ENCODE measurements at places on chromosomes 7 and 10.

DNA sequence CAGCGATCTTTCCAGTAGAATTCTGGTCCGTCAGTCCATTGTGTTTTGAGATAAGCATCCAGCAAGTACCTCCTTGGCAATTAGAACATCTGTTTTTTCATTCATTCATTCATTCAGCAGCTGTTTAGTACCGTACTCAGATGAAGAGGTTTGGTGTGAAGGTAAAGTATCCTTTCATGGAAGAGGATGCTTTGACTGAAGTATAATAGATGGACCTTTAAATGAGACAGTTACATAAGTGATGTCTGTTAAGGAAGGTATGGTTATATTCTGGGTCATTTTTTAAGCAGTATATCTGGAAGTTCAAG, 1.2 kb downstream of the MAPK8 start:
- DNase-seq = no peak

DNA sequence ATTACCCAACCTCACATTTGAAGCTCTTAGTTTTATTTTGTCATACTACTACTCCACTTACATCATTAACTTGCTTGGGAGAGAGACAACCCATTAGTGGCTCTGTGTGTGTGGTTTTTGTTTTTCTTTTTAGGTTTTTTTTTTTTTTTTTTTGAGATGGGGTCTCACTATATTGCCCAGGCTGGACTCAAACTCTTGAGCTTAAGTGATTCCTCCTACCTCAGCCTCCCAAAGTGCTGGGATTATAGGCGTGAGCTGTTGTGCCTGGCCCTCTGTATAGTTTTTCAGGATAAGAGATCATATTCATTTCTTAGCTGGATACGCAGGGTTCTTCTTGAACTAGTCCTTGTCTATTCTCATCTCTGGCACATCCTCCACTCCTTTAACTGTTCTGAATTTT, 41.1 kb downstream of the KMT2E start:
- DNase-seq = no peak

DNA sequence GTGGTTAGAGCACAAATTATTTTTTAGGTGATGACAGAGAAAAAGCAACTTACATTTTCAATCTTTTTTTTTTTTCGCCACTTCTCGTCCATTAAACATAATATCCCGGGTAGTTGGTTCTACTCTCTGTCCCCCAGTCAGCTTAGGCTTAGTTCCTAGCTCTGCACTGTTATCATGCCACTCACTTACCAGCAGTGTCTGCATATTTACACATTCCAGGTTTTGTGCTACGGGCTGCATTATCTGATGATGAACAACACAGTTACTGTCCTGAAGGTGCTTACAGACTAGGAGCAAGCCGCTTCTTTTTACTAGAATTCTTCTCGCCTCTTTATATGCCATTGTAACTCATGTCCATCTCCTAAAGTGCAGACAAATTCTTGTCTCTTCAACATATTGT, 121.8 kb upstream of the NPVF start:
- DNase-seq = no peak

GRCh38 chr7:17534348-17534747, 235.9 kb downstream of the AHR start:
- DNase-seq = no peak

- no peak for DNase-seq
Observed at GRCh38 chr7:100356416-100357068, 1.4 kb upstream of the PILRB start.

GRCh38 chr7:27196287-27196767, 3.6 kb downstream of the HOXA13 start:
- DNase-seq = peak; percentile 58

DNA sequence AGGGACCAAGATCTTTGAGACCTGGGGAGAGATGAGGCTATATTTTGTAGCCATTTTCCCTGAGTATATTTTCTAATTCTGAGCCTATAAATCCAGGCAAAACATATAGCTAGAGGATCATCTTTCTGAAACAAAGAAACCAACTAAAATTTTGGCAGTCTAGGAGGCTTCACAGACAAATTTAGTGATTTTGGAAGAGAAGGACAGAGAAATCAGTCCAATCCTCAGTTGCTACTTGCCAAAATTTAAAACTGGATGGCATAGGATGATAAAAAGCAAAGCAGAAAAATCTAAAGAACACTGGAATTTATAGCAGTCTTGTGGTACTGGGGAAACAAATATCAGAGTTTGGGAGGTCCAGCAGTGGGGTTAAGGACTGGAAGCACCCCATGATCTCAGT, 43.4 kb upstream of the POM121L12 start:
- DNase-seq = no peak

DNA sequence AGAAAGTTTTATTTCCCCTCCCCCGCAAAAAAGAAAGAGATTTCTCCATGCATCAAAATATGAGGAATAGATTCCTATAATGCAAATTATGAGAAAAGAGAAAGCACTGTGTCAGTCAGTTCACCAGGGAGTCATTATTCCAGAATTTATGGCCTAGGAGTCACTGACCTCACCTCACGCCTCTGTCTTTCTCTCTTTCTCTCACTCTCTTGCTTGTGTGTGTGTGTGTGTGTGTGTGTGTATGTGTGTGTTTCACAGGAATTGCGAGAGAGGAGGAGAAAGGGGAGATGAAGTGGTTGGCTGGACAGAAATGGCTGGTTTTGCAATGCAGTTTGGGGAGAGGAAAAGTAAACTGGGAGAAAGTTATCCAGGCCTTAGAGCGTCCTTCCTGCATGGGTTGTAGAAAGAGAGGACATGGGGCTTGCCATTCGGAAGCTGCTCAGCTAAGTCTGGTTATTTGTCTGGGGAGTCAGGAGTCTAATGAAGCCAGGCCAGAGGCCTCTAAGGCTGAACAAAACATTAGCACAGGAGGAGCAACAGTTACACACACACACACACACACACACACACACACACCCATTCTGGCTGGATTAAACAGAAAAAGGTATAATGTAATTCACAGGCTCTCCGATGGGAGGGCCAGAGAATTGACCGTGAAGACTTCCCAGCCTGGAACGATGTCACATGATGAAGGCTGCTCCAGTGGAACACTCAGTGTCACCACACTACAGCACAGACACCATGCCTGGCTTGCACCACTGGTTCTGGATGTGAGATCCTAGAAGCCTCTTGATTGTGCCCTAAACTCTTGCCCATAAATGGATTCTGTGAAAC, 12.8 kb upstream of the FFAR4 start:
- DNase-seq = no peak

DNA sequence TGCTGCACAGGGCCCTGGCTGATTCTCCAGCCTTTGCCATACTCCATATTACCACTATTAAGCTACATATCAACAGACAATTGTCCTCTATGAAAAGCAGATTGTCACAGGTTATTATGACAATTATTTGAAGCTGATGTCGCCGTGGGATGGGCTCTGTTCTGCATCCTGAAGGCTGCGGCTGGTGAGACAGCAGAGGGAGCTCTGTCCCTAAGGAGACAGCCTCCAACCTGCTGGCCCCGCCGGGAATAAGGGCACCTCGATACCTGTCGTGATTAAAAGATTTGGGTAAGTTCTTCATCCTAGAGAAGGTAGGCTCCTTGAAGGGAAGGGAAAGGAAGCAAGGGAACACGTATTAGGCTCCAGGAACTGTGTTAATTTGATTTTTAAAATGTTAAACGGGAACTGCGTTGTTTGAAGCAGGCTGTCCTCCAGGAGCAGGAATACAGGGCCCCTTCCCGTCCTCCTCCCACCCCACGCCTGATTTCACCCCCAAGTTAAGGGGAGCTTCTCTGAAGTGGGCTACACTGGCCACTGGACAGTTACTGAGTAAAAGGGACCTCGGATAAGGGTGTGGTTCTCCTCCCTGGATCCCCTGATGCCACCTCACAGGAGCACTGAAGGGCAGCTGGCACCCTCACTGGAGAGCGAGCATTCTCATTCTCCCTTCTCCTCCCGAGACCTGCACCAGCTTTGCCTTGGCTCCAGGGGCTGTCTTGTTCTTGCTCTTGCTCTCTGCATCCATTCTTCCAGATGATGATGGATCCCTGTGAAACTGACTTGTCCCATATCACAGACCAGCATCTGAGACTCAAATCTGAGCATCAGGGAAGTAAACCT, 11.8 kb upstream of the TIAL1 start:
- DNase-seq = no peak

- no peak for DNase-seq
Observed at GRCh38 chr10:42734536-42734935, 48.1 kb upstream of the BMS1 start.

- no peak for DNase-seq
Observed at GRCh38 chr7:149188637-149189259, 6.6 kb upstream of the ZNF282 start.

GRCh38 chr7:8056439-8056838, 87.8 kb downstream of the GLCCI1 start:
- no peak for DNase-seq

- DNase-seq = no peak
Observed at GRCh38 chr7:125173571-125173970, 243.9 kb upstream of the POT1 start.

DNA sequence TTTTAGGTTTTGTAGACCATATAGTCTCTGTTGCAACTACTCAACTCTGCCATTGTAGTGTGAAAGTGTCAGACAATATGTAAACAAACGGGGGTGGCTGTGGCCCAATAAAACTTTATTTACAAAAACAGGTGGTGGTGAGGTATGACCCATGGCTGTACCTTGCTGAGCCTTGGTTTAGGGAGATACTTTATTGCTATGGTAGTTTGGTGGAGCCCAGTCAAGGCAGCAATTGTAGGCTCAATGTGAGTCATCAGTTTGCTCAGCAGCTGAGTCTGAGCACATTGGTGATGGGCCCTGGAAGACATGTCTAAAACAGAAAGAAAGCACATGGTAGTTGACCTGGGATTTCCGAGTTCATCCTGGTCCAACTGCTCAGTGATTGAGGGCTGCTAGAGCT, 242.5 kb downstream of the REEP3 start:
- DNase-seq = no peak

DNA sequence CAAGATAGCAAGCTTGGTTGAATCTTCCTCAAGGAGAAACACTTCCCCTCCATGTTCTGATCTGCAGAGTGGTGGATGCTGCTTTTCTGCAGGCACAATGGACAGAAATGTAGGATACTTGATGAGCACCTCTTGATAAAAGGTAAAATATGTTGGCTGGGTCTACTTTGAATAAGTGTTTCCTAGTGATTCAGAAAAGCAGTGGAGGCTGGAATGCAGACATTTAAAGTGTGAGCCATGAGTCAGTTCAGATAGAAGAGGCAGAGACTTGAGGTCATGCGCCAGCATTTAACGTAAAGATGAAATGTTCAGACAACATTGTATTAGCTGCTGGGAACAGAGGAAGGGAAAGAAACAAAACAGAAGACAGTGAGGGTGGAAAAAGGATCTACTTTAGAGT, 403.1 kb downstream of the ADRA2A start:
- no peak for DNase-seq

DNA sequence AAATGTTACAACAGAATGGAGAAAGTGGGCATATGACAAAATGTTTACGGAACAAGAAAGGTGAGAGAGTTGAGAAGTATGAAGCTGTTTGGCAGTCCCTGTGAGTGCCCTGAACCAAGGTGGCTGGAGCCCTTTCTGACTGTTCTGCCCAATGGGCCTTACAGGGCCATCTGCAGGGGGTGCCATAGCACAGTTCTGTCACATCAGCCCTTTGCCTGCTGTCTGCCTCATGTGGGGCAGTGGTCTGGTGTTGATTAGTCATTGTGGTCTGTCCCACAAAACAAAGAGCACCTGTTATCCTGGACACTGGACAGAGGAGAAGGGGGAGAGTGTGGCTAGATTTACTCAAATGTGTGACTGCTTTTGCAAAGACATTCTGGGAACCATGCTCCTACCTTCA, 51.5 kb upstream of the OSBPL3 start:
- no peak for DNase-seq

GRCh38 chr7:18666107-18666728, 170.7 kb downstream of the HDAC9 start:
- peak; percentile 49 for DNase-seq

- no peak for DNase-seq
Observed at GRCh38 chr10:71086439-71087080, 125.8 kb upstream of the UNC5B start.

DNA sequence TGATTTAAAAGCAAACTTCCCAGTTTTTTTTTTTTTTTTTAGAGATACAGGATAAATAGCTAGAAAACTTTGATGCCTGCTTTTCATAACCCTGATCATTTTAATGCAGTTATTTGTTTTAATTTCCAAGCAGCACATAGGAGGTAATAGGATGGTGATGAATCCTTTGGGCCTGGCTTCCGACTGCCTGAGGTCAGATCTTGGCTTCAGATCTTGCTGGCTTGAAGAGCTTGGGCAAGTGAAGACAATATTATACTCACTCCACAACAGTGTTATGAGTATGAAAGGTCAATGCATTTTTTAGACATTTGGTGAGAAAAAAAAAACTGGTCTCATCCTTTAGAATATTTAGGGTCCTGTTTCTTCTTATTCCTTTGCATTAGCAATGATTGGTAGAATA, 124.8 kb upstream of the PRKCQ start:
- DNase-seq = no peak

DNA sequence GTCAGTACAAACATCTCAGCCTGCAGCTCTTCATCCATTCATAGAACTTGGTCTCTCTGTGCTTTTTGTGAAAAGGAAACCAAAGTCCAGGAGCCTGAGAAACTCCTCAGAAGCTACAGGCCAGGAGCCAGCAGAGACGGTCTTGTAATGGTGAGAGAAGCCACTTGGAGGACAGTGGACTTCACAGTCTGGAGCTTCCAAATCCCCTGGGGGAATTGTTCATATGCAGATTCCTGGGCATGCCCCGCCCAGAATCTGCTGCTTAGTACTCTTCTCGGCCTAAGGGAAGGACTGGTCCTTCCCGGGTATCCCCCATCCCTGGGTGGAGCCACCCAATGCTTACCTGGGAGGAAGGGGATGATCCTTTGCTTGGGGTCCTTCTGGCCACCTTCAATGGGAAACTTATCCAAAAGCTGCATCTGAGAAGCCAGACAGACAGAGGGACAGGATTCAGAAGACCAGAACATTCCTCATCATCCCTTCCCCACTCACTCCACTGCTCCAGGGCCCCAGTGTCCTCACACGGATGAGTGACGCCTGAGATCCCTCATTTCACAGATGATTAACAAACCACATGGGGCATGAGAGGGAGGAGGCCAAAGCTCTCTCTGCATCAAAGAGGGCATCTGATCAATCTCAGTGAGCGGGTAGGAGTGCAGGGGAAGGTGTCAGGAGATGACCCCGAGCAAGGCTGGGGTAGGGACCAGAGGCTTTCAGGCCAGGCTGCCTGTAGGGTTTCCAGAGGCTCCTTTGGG, 88.4 kb downstream of the SH3PXD2A start:
- no peak for DNase-seq

DNA sequence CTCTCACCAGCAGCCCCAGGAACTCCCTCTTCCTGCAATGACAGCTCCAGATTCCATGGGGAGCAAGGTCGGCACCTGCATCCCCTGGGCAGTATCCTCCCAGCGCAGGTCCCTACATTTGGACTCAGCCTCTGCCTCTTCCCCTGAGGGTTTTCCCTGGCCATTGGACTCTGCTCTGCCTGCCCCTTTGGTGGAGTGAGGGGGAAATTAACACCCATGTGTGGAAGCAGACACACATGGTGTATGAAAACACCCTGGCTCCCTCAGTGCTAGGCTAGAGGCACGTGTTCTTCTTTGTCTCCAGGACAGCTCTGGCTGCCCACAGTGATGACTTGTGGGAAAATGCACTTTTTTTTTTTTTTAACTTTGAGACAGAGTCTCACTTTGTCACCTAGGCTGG, 8.4 kb downstream of the PRF1 start:
- DNase-seq = no peak

Data from stimulated activated naive B cell treated with anti-CD40 and anti-IgM and Interleukin-4, amounts not matched to agents 10 μg/mL and 1 μg/mL and 100 μg/mL, for 72 hours (primary cell).